ENCODE measurements at places on chromosomes 7 and 10.

- no peak for DNase-seq
Observed at GRCh38 chr10:1384026-1384425, 327.8 kb downstream of the WDR37 start.

- no peak for DNase-seq
Observed at GRCh38 chr10:9294132-9294663, 1239.7 kb downstream of the GATA3 start.

GRCh38 chr10:22723343-22723779 lies 9.0 kb upstream of the PIP4K2A start:
- no peak for DNase-seq

- DNase-seq: no peak
Observed at GRCh38 chr7:133502498-133502897, 249.6 kb downstream of the EXOC4 start.

All from hypothalamus (tissue), 51 donors.